ENCODE measurements at places on chromosomes 16 and 17. TPM values are rescaled to one million over a fixed set of nuclear protein-coding genes. Genes with fewer than 3 reads are reported as not detected.

The PRAC2 gene
- total RNA-seq: not detected

The DPEP3 gene
- total RNA-seq: not detected

DNA sequence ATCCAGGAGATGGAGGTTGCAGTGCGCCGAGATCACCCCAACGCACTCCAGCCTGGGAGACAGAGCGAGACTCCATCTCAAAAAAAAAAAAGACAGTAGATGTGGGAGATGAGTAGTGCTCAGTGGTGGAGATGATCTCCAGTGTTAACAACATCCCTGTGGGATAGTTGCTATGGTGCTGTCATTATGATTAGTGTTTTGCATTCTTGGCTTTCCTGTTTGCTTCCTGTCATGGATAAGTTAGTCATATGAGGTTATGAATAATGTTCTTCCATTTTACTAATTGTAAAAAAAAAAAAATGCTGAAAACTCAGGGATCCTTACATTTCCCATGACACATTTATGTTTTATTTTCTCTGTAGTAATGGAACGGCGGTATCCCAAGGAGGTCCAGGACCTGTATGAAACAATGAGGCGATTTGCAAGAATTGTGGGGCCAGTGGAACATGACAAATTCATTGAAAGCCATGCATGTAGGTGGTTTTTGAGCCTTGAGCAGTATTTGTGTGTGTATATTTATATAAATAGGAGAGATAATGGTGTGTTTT lies 24.5 kb upstream of the DUSP14 start:
- DNase-seq: no peak
- H3K4me3 ChIP-seq: no peak overlapping the region
- 0 out of 2 replicates have a peak, but pooled peaks cover 2% of the 10 kb centered on the region for H3K4me1 ChIP-seq
- H3K27ac ChIP-seq: no peak overlapping the region
- H3K36me3 ChIP-seq: peaks cover 11% of the 10 kb centered on the region
- no peaks in the 10 kb centered on the region for H3K27me3 ChIP-seq

The TEKT5 gene
- 0.37 TPM for total RNA-seq

The TEX14 gene
- 0.89 TPM for total RNA-seq

The PLD6 gene
- total RNA-seq: 15.6 TPM

The CORO1A gene
- 7.0 TPM for total RNA-seq

The MYH2 gene
- not detected for total RNA-seq

DNA sequence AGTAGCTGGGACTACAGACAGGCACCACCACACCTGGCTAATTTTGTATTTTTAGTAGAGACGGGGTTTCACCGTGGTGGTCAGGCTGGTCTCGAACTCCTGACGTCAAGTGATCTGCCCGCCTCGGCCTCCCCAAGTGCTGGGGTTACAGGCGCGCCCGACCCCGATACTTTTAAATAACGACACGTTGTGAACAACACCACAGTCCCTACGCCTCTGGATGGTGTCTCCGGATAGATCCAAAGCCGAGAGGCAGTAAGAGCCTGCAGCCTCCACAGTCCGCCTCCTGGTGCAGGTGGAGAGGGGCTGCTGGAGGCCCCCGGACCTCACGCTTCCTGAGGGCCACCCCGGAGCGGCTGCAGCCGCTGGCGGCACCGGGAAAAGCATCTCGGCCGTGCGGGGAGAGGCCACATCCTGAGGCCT lies 741 bp upstream of the TLCD3A start:
- peaks cover 7% of the 10 kb centered on the region for H3K36me3 ChIP-seq
- peaks cover 3% of the 10 kb centered on the region for H3K4me1 ChIP-seq
- H3K4me3 ChIP-seq: peak overlapping the region; percentile 72
- H3K27ac ChIP-seq: peak overlapping the region; percentile 61
- no peaks in the 10 kb centered on the region for H3K27me3 ChIP-seq

The EVI2B gene
- 0.20 TPM for total RNA-seq

GRCh38 chr17:8623591-8623990 lies 6.9 kb downstream of the MYH10 start:
- no peak overlapping the region for H3K4me3 ChIP-seq
- no peak overlapping the region for H3K27ac ChIP-seq
- H3K4me1 ChIP-seq: peaks cover 13% of the 10 kb centered on the region
- H3K27me3 ChIP-seq: no peaks in the 10 kb centered on the region

GRCh38 chr17:18181358-18181757 lies 2.3 kb upstream of the ALKBH5 start:
- H3K4me3 ChIP-seq: no peak overlapping the region
- H3K27ac ChIP-seq: peak overlapping the region; percentile 99
- no peaks in the 10 kb centered on the region for H3K27me3 ChIP-seq

GRCh38 chr16:57736419-57737351 lies 1.1 kb downstream of the KATNB1 start:
- no peak for DNase-seq
- H3K27me3 ChIP-seq: no peaks in the 10 kb centered on the region
- no peaks in the 10 kb centered on the region for H3K36me3 ChIP-seq
- H3K4me1 ChIP-seq: peaks cover 8% of the 10 kb centered on the region

DNA sequence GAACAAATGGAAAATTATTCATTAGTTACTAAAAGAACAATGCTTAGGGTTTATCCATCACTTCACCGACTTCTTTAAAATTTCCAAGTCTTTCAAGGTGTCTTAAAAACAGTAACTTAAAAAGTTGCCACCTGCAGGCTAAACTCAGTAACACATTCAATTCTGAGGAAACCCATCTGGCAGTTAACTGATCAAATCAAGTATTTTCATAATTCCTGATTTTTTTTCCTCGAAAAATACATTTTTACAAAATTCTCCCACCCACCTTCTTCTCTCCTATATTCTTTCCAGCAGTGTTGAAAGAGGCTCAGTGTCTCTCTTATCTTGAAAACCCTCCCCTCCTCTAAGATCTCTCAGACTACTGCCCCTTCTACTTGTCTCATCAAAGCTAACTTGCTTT lies 29.9 kb downstream of the PARN start:
- H3K27ac ChIP-seq: no peak overlapping the region
- H3K4me1 ChIP-seq: no peaks in the 10 kb centered on the region
- H3K4me3 ChIP-seq: no peak overlapping the region
- peaks cover 36% of the 10 kb centered on the region for H3K36me3 ChIP-seq
- peak; percentile 10 for DNase-seq
- no peaks in the 10 kb centered on the region for H3K27me3 ChIP-seq

DNA sequence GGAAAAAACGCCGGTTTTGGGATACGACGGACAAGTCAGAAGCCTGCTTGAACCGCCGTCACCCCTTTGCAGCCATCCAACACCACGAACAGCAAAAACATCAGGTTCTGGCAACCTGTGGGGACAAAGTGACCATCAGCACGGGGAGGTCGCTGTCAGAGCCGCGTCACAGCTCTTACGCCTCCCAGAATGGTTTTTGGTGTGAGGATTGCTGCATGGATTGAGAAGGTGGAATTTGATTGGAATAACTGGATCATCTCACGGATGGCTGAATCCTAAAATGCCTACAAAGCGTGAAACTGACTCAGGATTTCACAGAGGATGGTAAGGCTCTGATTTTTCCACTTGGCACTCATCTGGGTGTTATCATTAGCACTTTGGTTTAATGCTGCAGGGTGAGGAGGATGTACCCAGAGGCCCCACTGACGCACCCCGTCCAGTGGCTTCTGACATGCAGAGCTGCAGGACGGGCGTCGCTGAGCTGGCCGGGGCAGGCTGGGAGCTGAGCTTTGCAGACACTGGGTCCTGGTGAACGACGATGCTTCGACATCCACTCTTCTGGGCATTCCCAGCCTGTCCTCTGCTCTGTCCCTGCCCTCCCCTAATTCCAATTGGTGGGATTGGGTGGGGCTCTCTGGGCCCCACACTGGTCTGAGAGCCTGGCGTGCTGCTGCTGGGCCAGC lies 73.4 kb upstream of the CREBBP start:
- no peak overlapping the region for H3K4me3 ChIP-seq
- H3K27ac ChIP-seq: no peak overlapping the region
- peaks cover 4% of the 10 kb centered on the region for H3K4me1 ChIP-seq
- DNase-seq: no peak
- H3K36me3 ChIP-seq: no peaks in the 10 kb centered on the region
- H3K27me3 ChIP-seq: 0 out of 2 replicates have a peak, but pooled peaks cover 4% of the 10 kb centered on the region

The TP53TG3F gene
- not detected for total RNA-seq

- no peak for DNase-seq
- H3K27me3 ChIP-seq: no peaks in the 10 kb centered on the region
- H3K4me1 ChIP-seq: peaks cover 6% of the 10 kb centered on the region
- H3K4me3 ChIP-seq: no peak overlapping the region
Observed at GRCh38 chr16:15671530-15672117, 21.6 kb downstream of the NDE1 start.

The DOC2A gene
- total RNA-seq: 17.3 TPM

The SPATA33 gene
- total RNA-seq: 24.9 TPM

- no peak overlapping the region for H3K4me3 ChIP-seq
- no peak for DNase-seq
- no peak overlapping the region for H3K27ac ChIP-seq
Observed at GRCh38 chr17:36723459-36724025, 122.2 kb downstream of the MRM1 start.

DNA sequence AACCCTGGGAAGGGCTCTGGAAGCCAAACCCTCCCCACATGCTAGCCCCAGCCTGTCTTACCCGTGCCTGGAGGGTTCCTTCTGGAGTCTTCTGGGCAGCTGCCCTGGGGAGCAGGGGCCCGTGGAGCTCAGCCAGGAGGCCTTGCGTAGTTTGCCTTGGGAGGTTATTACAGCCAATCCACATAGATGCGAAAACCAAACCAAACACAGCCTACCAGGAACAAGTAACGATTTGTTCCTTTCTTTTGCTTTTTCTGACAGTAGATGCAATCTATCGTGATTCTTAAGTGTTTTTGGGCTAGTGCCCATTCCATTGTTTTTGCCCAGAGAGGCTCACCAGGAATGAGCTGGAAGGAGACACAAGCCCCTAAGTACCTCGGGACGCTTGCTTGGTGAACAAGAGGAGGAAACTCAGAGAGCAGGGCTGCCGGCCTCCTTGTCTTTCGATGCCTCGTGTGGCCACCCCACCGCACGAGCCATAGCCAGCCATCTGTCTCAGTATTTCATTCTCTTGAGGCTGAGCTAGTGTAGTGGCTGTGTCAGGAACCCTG lies 102.7 kb upstream of the NOL11 start:
- no peaks in the 10 kb centered on the region for H3K4me1 ChIP-seq
- DNase-seq: no peak
- H3K36me3 ChIP-seq: no peaks in the 10 kb centered on the region

DNA sequence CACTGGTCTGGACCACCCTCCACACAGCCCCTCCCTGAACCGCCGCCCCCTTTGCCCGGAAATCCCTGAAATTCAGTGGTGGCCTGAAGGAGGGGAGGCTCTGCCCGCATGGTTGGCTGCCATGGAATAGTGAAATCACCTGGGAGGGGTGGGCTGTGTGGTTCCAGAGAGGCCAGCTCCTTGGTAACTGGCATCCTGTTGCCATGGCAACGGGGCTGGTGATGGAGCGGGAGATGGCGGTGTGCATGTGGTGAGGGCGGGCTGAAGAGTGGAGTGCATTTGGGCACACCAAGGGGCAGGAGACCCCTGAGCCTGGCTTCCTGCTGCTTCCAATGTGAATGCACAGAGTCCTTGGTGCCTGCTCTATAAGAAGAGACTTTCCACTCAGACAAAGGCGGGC lies 2.4 kb downstream of the EFNB3 start:
- no peaks in the 10 kb centered on the region for H3K36me3 ChIP-seq
- no peaks in the 10 kb centered on the region for H3K27me3 ChIP-seq
- H3K4me1 ChIP-seq: no peaks in the 10 kb centered on the region
- no peak for DNase-seq
- no peak overlapping the region for H3K4me3 ChIP-seq

The MCRIP1 gene
- total RNA-seq: 59.2 TPM

DNA sequence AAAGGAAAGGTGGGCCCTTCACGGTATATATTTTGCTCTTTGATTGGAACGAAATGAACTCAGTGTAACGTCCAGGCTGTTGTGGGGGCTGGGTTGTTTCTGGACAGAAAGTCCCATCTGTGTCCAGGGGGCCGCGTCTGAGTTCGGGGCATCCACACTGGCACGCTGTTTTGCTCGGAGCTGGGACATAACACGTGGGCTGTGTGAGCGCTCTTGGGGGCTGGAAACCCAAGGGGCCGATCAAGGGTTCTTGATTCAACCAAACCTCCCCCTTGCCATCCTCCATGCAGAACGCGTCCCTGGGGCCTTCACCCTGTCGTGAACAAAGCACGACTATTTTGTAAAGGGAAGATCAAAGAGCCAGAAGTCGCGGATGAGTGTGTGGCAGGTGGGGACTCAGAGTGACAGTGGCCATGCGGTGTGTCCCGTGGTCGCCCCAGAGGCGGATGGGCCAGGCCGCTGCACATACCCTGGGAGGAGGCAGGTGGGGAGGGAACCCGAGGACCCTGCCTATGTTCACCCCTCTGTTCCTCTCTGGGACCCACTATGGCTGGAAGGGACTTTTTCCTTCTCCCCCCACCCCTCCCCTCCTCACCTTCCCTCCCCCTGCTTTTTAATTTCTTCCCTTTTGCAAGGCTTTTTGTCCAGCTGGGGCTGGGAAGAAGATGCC lies 387.2 kb downstream of the SEC14L1 start:
- H3K36me3 ChIP-seq: no peaks in the 10 kb centered on the region
- no peak overlapping the region for H3K27ac ChIP-seq
- no peaks in the 10 kb centered on the region for H3K27me3 ChIP-seq
- no peaks in the 10 kb centered on the region for H3K4me1 ChIP-seq
- H3K4me3 ChIP-seq: no peak overlapping the region

The SYT17 gene
- 10.3 TPM for total RNA-seq

The OR3A3 gene
- total RNA-seq: not detected

DNA sequence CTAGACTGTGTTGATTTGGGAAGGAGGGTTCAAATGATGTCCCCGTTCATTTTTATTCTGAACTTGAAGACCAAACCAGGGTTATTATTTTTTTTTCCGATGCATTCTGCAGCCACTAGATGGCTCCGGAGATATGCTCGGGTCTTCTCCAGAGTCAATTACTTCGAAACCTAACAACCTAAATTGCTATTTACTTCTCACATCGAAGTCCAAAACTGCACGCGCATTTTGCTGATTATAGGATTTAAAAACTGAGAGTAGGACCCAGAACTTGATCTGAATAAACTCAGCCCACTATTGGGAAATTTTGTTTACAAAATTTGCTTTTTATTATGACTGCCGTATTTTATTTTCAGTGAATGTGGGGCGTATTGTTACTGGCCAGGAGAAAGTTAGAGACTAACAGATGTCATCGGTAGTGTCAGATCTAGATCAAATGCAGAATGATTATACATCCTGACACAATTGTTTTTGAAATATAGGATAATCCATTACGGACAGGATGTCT lies 263.8 kb downstream of the HS3ST3A1 start:
- no peaks in the 10 kb centered on the region for H3K27me3 ChIP-seq
- H3K27ac ChIP-seq: no peak overlapping the region
- no peaks in the 10 kb centered on the region for H3K36me3 ChIP-seq
- H3K4me3 ChIP-seq: peak overlapping the region; percentile 35
- H3K4me1 ChIP-seq: no peaks in the 10 kb centered on the region
- DNase-seq: peak; percentile 54

- H3K36me3 ChIP-seq: no peaks in the 10 kb centered on the region
- H3K27ac ChIP-seq: no peak overlapping the region
- DNase-seq: no peak
- no peak overlapping the region for H3K4me3 ChIP-seq
- no peaks in the 10 kb centered on the region for H3K4me1 ChIP-seq
- peaks cover 42% of the 10 kb centered on the region for H3K27me3 ChIP-seq
Observed at GRCh38 chr16:83623892-83624291, 183.9 kb upstream of the HSBP1 start.
